ENCODE measurements at places on chromosomes 1 and 21.
A peak's percentile ranks its signal among the peaks of the same experiment; 100 is the strongest.

GRCh38 chr1:5743435-5744095 is 248.7 kb downstream of the NPHP4 start:
- no peak for DNase-seq

GRCh38 chr1:198241553-198241952 is 84.8 kb downstream of the NEK7 start:
- no peak for DNase-seq

DNA sequence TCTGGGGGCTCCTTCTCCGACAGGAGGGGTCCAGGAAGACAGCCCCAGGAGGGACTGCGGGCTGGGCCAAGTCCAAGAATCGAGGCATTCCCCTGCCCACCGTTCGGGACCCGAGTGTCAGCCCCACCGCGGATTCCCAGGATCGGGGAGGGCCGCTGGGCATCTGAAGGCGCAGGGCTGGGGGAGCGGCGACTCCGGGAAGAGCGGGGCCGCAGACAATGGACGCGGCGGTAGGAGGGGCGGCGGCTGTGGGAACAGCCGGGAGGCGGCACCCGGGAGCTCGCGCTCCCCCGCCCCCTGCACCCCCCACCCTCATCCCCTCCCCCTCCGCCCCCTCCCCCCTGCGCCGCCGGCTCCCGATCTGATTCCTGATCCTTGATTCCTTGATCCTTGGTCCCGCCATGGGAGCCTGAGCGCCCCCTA is at the start of gene VANGL2:
TSS of gene VANGL2 (plus strand) at position 342 of the 423 bp plus-strand sequence. CDS start 15,274 bp downstream, outside the sequence.
- DNase-seq: peak; percentile 54

GRCh38 chr1:70336050-70336449 is 18.5 kb downstream of the ANKRD13C start:
- DNase-seq: no peak

- no peak for DNase-seq
Observed at GRCh38 chr1:224433041-224433691, 1.4 kb downstream of the WDR26 start.

- DNase-seq: no peak
Observed at GRCh38 chr1:223834660-223835263, 11.0 kb downstream of the TP53BP2 start.

DNA sequence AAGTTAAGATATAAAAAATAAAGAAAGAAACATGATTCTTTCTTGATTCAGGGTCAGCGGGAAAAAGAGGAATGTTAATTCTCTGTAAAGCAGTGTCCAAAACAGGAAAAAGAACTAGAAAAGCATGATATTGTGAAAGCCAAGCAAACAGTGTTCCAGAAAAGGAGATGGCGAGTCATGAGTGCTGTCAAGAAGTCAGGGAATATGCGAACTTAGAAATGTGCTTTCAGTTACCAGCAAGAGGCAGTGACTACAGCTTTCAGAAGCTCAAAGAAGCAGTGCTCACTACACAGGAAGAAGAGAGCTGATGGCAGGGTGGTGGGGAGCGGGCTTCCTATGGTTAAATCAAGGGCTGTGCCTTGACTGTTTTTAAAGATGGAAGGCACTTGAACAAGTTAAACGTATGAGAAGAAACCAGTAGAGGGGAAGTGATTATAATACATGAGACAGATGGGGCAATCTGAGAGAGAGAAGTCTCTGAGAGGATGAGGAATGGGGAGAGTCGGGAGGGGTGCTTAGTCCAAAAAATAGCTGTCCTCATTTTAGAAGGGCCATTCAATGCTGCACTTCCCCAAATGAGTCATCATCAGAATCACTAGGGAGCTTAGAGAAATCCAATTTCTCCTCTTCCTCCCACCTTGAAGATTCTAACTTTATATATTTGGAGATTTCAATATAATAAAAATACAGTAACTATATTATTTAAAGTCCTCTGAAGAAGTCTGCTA is 90.4 kb downstream of the KCNK1 start:
- DNase-seq: no peak

GRCh38 chr21:42257091-42257765 is 38.3 kb downstream of the ABCG1 start:
- DNase-seq: no peak

DNA sequence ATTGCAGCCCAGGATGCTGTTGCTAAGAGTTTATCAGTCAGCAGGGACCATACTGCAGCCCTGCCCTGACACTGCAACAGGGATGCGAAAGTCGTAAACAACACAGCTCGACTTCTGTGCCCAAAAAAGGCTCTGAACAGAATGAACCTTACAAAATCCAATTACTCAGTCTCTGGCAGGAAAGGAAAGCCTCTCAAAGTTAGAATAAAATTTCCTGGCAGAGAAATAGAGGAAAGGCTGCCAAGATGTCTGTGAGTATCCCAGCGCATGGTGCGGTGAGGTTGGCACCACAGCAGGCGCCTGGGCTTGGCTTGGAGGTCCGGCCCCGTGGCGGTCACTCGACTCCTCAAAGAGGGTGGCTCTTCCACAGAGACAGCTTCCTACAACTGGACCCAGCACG is 185.8 kb downstream of the PCP4 start:
- DNase-seq: no peak

All from NCI-H1048 (cell line).